ENCODE measurements at places on chromosomes 4 and X.
A peak's percentile ranks its signal among the peaks of the same experiment; 100 is the strongest.

- no peak for DNase-seq
These were observed 250.9 kb downstream of the TENM3 start for GRCh38 chr4:182494103-182494502.

GRCh38 chr4:76601791-76602190, 166.8 kb downstream of the SHROOM3 start:
- no peak for DNase-seq

DNA sequence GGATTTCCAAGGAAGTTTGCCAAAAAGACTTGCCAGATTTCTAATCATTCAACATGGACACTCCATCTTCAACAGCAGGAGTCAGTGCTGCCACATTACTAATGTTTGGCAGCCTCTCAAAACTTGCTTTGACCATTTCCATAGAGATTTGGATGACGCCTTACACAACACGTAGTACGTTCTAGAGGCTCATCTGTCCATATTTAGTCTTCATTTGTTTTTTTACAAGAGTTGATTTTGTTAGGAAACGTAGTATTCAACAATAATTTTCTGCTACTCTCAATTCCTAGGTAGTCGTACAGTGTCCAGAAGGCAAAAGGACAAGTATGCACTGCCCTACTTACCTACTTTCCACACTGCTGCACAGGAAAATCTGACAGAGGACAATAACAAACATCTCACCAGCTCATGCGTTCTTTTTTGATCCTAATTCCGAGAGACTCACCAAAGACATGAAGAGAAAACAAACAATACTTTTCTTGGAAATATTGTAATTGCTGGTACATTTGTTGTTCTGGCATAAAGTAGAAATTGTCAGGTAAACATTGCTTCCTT, 117.3 kb downstream of the SNCA start:
- DNase-seq = no peak

DNA sequence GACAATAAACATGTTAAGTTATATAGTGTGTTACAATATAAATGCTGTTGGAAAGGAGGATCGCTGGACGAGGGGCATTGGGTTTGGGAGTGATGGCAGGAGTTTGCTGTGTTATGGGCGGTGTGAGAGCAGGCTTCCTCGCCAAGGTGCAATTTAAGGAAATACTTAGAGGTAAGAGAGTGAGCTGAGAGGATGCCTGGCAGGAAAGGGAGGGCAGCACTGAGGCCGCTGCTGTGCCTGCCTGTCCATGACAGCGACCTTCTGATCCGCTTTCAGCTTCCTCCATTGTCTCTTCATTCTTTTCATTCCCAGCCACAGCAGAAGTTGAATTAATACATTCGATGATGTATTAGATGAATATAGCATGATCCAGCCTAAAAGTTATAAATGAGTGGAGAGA, 41.2 kb upstream of the TBC1D14 start:
- no peak for DNase-seq

GRCh38 chrX:132948648-132949260, 9.7 kb downstream of the HS6ST2 start:
- no peak for DNase-seq

DNA sequence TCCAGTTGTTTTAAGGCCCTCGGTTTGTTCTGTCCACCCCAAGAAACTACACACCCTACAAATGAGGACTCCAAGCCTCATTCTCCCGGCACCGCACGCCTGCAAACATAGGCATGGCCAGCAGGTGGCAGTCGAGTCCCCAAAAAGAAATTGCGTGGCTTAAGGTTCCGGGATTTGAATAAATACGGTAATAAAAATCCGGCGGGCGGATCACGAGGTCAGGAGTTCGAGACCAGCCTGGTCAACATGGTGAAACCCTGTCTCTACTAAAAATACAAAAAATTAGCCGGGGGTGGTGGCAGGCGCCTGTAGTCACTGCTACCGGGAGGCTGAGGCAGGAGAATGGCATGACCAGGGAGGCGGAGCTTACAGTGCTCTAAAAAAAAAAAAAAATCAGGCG, 21.8 kb upstream of the CSF2RA start:
- DNase-seq = peak; percentile 77

DNA sequence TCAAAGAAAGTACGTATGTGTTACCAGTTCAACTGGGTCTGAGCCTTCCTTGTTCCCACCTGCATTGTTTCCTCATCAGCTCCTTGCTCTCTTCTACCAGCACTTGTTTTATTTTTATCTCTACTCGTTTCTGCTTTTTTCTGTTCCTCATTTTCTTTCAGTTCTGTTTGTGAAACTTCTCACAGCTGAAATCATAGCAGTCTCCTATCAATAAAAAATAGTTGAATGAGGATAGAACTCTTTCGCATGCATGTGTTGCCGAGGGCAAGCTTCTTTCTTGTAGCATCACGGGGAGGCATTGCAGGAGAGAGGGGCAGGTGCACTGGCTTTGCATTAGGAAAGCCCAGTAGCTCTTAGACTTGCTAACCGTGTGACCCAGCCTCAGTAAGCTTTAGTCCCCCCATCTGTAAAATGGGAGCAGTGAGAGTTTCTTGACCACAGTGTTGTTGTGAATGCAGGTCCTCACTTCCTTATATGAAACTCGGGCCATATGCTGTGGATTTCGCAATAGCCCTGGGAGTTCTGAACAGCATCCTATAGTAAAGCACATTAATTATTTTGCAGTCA, 24.7 kb downstream of the OFD1 start:
- no peak for DNase-seq

- DNase-seq = no peak
These were observed 14.9 kb downstream of the MID1IP1 start for GRCh38 chrX:38816155-38816554.

GRCh38 chr4:84573385-84574068, 9.4 kb upstream of the CDS1 start:
- no peak for DNase-seq

DNA sequence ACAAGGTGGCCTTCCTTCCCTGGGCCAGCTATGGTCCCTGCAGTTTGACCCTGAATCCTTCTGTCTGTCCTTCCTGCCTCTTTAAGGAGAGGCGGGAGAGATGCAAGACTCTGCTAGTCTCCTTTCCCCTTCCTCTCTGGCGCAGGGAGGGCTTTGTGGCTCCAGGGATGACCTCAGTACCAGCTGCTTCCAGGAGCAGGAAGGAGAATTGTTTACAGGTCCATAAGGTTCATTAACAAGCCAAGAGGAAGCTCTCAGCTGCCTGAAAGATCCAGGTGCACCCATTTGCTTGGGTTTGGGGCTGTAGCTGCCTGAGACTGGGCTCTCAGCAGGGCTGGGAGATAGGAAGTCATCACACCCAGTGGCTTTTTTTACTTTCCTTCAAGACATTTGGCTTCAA, 4.0 kb upstream of the FATE1 start:
- DNase-seq = no peak

GRCh38 chr4:75009138-75009537, 76.2 kb downstream of the PARM1 start:
- DNase-seq = no peak

GRCh38 chr4:152708361-152708760, 28.6 kb upstream of the TMEM154 start:
- no peak for DNase-seq

- DNase-seq = no peak
These were observed 7.2 kb downstream of the SH3BP2 start for GRCh38 chr4:2799971-2800690.

DNA sequence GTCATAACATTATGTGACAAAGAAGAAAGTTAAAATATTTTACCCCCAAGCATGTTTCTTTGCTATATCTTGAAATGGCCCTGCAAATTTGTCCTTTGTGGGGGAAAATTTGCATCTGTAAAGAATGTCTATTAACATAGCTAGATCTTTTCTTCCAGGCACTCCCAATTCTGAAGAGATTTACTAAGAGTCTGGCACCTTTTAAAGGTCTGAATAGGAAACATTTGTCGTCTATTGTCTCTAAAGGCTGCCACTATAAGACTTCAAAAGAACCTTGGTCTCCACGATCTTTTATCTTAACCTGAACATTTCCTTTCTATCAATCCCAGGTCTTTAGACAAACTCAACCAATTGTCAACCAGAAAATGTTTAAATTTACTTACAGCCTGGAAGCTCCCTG, 128.6 kb upstream of the VCX start:
- DNase-seq = no peak

DNA sequence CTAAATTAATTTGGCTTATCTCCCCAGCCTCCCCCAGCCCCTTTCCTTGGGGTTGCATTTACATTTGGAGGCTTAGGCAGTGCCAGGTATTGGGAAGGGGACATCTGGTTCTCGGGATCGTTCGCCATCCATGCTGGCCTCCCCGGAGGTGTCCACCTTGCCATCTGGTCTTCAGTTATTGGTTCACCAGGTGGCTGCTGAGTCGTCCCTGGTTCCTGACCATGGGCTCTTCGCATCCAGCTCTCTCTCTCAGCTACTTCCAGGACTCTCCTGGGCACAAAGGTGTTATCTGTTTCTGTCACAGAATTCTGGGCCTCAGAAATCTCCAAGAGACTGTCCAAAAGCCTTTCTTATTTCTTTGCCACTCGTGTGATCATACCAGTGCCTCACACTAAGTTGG, 75.4 kb upstream of the SCOC start:
- DNase-seq = no peak

DNA sequence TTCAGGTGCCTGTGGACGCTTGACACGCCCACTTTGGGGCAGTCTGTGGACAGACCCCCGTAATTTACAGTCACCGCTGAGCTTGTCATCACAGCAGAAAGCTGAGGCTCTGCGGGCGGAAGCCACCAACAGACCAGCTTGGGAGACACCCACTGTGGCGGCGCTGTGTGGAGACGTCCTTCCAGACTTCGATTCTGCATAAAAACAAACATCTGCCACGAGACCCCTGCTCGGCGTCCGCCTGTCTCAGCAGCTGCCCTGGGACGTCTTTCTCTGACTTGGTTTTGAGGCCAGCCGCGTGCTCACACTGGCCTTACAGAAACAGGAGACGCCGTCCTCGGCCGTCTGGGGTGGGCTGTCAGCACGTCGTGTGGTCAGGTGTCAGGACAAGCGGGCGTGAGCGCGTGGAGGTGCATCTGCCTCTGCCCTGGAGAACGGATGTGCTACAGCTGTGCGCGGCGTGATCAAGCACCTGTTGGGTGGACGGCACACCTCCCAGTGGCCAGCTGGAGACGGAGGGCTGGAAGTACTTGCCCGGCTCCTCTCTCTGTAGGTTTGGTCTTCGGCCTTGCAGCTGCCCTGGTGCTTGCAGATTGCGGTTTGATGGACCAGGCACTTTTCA, 37.5 kb downstream of the PIGG start:
- DNase-seq = no peak

DNA sequence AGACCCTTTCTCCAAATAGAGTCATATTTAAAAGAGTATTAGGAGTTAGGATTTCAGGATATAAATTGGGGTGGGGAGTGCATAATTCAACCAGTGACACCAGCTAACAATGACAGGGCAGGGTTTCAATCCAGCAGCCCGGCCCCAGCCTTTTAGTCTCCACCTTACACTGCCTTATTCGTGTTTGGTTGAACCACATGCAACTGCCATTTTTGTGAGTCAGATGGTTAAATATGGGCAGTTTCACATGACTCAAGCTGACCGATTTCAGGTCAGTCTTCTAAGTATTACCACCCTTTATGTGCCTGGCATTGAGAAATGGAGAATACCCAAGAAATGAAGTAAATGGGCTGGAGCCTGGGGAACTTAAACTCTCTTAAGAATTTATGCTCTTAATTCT, 102.8 kb downstream of the STOX2 start:
- DNase-seq = no peak

GRCh38 chr4:21986307-21986706, 37.7 kb upstream of the KCNIP4 start:
- no peak for DNase-seq

DNA sequence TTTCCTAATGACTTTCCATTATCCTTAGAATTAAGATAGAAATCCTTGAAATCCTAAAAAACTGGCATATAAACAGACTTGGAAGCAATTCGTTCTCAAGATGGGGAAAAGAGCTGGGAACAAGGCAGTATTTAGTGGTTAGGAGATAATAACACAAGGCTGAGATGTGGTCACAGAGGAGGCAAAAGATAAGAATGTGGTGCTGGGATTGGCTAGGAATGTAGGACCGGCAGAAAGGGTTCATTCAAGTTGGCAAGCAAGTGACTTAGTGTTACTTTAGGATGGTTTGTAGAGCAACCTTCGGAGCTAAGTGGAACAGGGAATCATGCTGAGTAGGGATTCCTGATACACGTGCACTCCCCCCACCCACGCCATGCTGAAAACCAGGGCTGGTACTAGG, 121.9 kb upstream of the RPS6KA3 start:
- no peak for DNase-seq

DNA sequence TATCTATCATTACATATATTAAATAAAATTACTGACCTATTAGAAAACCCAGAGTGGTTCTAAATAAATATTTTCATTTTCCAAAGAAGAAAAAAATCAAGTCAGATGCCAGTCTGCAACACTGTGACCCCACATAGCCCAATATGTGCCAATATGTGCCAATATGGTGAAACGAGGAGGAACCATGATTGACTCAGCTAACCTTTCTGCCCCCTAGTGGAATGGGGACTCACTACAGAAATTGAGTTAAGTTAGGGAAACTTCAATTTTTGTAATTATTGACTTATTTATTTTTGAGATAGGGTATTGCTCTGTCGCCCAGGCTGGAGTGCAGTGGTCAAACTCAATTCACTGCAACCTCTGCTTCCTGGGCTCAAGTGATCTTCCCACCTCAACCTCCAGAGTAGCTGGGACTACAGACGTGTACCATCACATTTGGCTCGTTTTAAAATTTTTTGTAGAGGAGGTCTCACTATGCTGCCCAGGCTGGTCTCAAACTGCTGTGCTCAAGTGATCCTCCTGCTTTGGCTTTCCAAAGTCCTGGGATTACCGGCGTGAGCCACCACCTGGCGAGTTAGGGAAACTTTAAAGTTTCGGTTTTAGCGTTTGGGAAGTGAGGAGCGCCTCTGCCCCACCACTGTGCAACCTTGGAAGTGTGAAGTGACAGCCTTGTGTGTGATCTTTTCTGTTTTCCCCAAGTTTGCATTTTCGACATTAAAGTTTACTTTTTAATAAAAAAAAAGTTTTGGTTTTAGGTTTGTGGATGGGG, 116.8 kb upstream of the SHISA3 start:
- DNase-seq = no peak

DNA sequence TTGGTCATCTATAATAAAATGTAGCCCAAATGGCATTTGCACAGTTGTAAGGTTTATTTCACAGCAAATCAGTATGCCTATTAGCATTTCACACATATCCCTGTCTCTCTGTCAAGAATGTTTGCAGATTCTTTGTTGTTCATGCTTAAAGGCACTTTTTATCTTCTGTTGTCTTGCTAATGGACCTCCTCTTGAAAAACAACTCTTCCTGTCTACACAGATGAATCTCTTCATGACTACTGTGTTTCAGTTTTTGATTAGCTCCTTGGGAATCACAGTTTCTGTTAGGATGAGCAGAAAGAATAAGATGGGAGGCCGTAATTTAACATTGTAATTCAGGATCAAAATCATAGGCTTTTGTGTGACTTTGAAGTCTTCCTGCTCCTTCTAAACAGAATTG, 35.5 kb upstream of the SLC4A4 start:
- no peak for DNase-seq

- no peak for DNase-seq
These were observed 641.0 kb upstream of the PITX2 start for GRCh38 chr4:111263836-111264235.

DNA sequence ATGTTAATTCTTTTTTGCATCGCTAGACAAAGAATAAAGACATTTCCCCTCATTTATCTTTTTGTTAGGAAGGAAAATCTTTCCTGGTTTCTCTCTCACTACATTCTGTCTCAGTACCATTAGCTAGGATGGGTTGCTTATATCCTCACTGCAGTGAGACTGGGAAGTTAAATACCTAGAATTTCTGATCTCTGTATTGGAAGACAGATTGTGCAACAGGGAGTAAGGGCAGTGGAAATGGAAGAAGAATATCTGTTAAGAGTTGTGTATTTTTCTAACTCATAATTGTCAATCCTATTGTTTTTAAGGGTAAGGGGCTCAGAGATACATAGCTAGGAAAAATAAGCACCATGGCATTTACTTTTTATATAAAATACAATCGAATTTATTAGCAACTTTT, 19.6 kb downstream of the PTPN13 start:
- no peak for DNase-seq
